ENCODE measurements at places on chromosomes 12 and 14.

GRCh38 chr14:57725399-57726077 lies 140.4 kb downstream of the SLC35F4 start:
- no peak for DNase-seq

GRCh38 chr12:130164936-130165335 lies 2.7 kb downstream of the FZD10 start:
- no peak for DNase-seq

DNA sequence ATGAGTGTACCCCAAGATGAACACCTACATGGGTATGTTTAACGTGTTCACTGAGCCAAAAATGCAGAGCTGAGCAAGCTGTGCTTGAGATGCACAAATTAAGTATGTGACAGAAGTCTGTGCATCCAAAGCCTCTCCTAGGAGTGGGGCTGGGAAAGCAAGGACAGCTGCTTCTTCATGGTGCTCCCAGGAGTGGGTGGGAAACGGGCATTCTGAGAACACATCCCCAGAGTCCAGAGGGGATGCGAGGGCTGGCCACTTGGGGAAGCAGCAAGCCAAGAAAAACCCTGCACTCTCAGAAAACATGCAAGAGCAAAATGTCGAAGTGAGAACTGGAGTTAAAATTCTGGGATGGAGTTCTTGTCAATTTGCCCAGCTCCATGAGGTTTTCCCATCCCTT lies 414.3 kb downstream of the BCAT1 start:
- no peak for DNase-seq

DNA sequence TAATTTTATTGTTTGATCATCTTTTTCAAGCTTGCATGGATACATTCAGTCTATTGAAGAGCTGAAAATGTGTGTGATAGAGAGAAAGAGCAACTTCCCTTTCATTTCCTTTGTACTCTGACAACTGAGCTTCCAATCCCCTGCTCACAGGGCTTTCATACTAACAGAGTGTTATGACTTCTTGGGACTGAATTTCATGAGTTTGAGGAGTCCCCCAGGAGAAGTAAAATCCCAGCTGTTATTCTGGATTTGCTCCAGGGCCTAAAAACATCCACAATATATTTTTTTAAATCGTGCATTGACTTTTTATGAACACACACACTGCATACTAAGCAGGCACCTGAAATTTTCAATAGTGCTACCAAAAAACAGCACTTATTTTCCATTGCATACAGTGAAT lies 195.8 kb upstream of the CAND1 start:
- DNase-seq = no peak

- DNase-seq = no peak
Observed at GRCh38 chr14:33859306-33859705, 91.6 kb downstream of the EGLN3 start.

GRCh38 chr12:6921996-6922946 lies 5.5 kb upstream of the ATN1 start:
- DNase-seq = no peak

DNA sequence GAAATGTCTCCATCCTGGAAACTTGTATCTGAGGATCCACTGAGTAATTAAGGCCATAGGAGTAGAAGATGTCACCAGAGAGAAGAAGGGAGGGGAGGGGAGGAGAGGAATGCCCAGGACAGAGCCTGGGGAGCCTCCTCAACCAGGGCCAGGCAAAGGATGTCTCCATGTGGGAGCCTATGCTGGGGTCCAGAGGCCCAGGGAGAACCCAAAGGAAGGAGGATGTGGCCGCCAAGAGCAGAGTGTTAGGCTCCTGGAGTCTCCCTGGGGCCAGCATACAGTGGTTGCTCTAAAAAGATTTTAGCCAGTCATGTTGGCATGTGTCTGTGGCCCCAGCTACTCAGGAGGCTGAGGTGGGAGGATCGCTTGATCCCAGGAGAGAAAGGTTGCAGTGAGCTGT lies 92.6 kb downstream of the DICER1 start:
- no peak for DNase-seq

DNA sequence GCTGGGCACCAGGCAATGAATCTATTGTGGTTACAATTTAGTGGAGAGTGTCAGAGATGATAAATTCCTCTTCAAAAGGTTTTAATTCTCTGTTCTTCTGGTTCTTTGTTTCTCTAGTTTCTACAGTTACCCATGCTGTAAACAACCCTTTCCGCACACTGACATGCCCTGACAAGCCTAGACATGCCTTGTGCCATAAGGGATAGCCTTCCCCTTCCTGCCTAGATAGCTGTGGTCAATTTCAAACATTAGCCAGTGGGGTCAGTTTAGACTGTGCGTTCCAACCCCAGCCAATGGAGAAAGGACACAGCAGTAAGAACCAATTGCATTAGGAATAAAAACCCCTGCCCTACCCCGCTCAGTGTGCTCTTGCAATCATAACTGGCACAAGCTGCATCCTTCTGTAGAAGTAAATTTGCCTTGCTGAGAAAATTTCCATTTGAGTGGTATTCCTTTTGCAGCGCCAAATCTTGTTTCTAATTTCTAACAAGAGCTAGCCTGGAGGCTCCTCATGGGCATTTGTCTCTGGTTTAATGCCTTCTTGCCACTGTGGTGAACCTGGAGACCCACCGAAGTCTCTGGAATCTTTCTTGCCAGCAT lies 6.4 kb downstream of the EDDM3A start:
- no peak for DNase-seq

GRCh38 chr12:98074286-98074685 lies 441.1 kb upstream of the TMPO start:
- no peak for DNase-seq

- no peak for DNase-seq
Observed at GRCh38 chr12:132062481-132062880, 81.6 kb downstream of the DDX51 start.

GRCh38 chr14:91294153-91294552 lies 49.6 kb upstream of the GPR68 start:
- no peak for DNase-seq

DNA sequence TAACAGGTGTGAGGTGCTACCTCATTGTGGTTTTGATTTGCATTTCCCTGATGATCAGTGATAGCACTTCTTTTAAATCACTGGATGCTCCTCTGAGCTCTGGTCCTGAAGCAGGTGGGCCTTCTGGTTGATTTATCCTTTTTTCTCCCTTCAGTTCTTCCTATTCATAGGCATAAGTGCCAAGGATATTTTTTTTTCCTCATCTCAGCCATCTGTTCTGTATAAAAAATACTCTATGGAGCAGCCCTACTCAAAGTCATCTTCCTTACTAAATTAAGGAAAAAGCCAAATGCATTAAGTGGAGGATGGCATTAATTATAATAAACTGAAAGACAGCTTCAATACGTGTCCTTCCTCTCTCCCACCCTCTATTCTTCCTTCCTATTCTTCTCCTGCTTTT lies 18.4 kb downstream of the SPIC start:
- no peak for DNase-seq

DNA sequence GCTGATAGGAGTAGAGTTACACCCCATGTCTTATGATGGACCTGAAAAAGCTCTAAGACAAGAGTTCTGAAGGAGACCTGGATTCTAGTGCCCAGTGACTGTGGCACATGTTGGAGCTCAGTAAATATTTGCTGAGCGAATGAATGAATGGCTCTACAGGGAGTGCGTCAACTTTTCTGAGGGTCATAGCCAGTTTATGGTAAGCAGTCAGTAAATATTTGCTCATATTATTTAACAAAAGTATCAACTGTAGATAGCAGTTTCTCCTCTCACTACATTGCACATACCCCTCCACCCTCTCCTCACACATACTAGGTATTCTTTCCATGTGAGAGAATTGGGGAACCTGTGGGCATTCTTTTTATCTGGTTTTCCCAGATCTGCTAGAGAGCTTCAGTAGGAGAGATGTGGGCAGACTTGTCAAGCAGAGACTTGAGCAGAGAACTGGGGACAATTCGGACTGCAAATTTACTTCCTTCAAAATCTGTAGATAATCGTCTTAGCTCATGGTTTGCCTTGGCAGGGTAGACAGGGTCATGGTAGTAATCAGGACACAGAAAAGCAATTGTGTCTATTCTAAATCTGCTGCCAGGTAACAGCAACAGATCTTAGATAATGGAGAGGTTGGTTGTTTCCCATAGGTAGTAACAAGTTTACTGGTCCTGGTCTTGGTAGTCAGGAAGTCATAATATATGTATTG lies 5.7 kb downstream of the SLC4A8 start:
- no peak for DNase-seq

DNA sequence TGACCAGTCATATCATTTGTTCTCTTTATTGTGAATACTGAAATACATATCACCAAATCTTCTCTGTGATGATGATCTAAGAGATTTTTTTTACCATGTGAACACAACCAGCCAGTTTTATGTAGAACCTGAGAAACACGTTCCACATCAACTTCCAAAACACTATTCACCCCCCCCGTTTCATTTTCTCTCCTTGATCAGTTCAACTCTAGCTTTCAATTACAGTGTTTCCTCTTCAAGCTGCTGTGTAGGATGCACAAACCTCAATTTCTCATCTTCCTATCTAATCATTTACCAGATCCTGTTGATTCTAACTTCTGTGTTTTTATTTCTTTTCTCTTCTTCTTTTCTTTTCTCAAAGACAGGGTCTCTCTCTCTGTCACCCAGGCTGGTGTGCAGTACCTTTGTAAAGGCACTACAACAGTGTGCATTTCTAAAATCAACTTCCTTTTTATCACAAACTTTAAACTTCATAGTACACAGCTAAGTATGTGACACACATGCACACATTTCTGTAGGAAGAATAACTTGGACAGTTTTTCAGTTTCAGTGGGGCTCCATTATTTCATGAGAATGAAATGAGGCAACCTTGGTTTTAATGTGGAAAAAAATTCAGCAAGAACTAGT lies 149.9 kb upstream of the FBXO33 start:
- DNase-seq = no peak

GRCh38 chr12:80293759-80294158 lies 150.3 kb upstream of the PTPRQ start:
- no peak for DNase-seq

- no peak for DNase-seq
Observed at GRCh38 chr12:123747309-123747708, 14.8 kb upstream of the DNAH10 start.

DNA sequence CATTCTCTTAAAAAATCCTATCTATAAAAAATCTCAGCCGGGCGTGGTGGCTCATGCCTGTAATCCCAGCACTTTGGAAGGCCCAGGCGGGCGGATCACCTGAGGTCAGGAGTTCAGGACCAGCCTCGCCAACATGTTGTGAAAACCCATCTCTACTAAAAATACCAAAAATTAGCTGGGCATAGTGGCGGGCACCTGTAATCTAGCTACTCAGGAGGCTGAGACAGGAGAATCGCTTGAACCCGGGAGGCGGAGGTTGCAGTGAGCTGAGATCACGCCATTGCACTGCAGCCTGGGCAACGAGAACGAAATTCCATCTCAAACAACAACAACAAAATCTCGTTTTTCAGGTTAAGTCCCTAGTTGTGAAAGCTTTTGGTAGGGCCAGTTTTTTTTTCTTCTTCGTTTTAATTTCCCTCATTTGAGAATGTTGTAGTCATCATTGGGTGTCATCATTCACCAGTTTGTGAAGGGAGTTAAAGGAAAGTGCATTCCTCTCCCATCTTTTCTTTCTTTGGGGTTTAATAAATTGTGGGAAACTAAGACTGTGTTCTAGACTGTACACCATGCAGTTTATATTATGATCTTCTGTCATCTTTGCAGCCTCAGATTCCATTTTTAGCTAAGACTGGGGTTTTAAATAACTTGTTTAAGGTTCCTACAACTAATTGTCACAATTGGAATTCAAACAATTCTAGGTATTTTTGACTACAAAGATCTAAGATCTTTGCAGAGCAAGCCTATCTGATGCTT lies 23.9 kb downstream of the MDM2 start:
- DNase-seq = no peak

DNA sequence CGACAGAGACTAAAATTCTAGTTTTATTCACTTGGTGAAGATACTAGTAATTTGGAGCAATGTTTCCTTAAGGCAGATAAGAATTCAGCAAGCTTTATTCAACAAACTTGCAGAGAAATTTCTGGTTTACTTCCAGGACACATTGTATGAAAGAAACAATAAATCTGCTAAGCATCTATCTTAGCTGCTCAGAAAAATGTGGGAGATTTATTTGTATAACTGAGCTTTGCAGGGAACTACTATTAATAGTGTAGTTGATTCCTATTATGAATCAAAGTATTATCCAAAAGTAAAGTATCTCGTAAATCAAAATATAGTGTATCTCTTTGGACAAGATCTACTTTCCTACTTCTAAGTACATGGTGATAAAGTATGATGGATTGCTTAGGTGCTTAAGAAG lies 239.4 kb upstream of the TMTC1 start:
- DNase-seq = no peak

- DNase-seq = no peak
Observed at GRCh38 chr14:68747393-68747792, 45.5 kb downstream of the ZFP36L1 start.

DNA sequence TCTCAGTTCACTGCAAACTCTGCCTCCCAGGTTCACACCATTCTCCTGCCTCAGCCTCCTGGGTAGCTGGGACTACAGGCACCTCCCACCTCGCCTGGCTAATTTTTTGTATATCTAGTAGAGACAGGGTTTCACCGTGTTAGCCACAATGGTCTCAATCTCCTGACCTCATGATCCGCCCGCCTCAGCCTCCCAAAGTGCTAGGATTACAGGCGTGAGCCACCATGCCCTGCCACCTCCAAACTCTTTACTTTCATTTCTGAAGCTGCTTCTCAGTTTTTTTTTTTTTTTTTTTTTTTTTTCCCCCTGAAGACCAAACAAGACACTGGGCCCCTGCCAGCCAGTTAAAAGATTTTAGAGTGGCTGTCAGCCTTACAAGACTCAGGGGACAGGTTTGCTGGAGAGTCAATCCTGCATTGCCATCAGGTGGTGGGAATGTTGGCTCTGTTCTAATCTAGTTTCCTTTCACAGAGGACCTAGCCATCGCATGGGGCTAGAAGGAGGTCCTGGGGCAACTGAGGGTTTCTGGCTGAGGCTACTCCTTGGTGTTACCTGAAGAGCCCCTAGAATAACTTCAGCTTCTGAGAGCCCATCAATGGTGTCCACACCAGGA lies 37.4 kb upstream of the HIGD1C start:
- DNase-seq = no peak

DNA sequence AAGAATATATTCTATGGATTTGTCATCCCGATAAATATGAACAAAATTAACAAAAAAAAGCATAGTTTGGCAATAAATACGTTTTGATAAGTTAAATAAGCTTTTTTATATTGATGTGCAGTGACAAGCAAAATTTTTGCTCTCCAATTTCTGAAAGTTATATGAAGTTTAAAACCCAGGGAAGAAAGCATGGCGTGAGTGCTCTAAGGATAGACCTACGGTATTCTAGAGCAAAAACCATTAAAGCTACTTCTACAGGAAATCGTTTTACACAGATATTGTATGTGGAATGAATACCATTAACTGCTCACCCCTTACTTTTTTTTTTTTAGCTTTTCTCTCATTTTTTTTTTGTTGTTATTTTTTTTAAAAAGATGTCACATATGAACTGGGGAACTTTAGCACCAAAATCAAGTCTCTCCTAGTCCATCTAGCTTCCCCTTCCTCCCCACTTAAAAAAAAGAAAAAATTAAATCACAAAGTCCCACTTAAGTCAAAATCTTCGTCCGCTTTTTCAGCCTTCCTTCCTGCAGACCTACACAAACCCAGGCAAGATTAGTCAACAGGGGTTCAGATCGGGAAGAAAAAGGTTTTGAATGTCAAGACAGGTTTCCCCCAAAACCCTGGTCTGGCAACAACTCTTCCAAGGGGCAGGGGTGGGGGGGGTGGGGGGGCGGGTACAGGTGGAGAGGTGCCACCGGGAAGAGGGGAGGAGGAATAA lies 4.4 kb downstream of the ZFP36L1 start:
- no peak for DNase-seq
